ENCODE measurements at places on chromosomes 2 and 18. TPM values are rescaled to one million over a fixed set of nuclear protein-coding genes. Genes with fewer than 3 reads are reported as not detected.

- no peaks in the 10 kb centered on the region for H3K27me3 ChIP-seq
- H3K4me3 ChIP-seq = no peak overlapping the region
- H3K36me3 ChIP-seq = no peaks in the 10 kb centered on the region
- no peaks in the 10 kb centered on the region for H3K4me1 ChIP-seq
- no peak overlapping the region for H3K27ac ChIP-seq
These were observed 232.3 kb upstream of the ITGA4 start for GRCh38 chr2:181224866-181225265.

DNA sequence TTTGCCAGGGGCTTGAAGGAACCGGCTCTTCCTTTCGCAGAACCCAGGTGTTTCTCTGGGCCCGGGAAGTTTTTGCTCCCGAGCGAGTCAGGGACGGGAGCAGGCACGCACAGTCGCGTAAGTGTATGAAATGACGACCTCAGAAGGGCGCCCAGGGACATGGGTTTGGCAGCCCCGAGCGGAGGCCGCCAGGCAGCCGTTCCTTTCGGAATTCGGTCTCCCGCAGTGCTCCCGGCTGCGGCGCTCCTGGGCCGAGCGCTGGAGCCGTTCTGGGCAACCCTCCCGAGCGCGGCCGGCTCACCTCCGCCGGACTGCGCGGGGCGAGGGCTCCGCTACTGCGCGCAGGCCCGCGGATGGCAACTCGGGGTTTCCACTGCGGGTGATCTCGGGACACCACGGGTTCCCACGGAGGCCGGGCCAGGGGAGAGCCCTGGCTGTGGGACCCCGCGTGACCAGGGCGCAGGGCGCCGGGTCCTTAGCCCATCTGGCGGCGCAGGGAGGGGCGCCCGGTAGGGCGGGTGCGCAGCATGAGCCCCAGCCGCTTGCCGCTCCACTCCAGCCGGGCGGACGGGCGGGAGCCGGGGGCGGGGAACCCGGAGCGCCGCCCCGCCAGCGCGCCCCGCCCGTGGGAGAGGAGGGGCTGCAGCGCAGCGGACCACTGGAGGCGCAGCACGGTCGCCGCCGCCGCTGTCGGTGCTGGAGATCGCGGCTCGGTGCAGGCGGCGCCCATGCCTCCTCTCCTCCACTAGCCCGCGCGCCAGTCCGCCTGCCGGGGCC is at the start of gene OSBPL6:
TSS of gene OSBPL6 (plus strand) at position 690 of the 777 bp plus-strand sequence. CDS start 111,673 bp downstream, outside the sequence.
- H3K4me1 ChIP-seq = peaks cover 16% of the 10 kb centered on the region
- H3K27ac ChIP-seq = peak within 1 kb of the TSS; percentile 96
- DNase-seq = peak; percentile 83
- H3K36me3 ChIP-seq = no peaks in the 10 kb centered on the region

The SCLY gene
- 10.8 TPM for total RNA-seq

- no peak overlapping the region for H3K27ac ChIP-seq
- no peaks in the 10 kb centered on the region for H3K36me3 ChIP-seq
- DNase-seq = no peak
- H3K4me3 ChIP-seq = no peak overlapping the region
- H3K4me1 ChIP-seq = no peaks in the 10 kb centered on the region
- H3K27me3 ChIP-seq = no peaks in the 10 kb centered on the region
These were observed 81.8 kb downstream of the RAPGEF4 start for GRCh38 chr2:172817411-172817810.

The RAB17 gene
- total RNA-seq = 4.9 TPM

GRCh38 chr2:200356321-200356720 is 49.8 kb downstream of the SPATS2L start:
- H3K4me3 ChIP-seq = no peak overlapping the region
- no peaks in the 10 kb centered on the region for H3K36me3 ChIP-seq
- H3K4me1 ChIP-seq = peaks cover 35% of the 10 kb centered on the region
- DNase-seq = no peak

The FOXI3 gene
- total RNA-seq = 0.21 TPM

GRCh38 chr2:8090748-8091700 is 590.8 kb upstream of the ID2 start:
- H3K27ac ChIP-seq = no peak overlapping the region
- no peak overlapping the region for H3K4me3 ChIP-seq
- no peaks in the 10 kb centered on the region for H3K4me1 ChIP-seq
- H3K36me3 ChIP-seq = no peaks in the 10 kb centered on the region

DNA sequence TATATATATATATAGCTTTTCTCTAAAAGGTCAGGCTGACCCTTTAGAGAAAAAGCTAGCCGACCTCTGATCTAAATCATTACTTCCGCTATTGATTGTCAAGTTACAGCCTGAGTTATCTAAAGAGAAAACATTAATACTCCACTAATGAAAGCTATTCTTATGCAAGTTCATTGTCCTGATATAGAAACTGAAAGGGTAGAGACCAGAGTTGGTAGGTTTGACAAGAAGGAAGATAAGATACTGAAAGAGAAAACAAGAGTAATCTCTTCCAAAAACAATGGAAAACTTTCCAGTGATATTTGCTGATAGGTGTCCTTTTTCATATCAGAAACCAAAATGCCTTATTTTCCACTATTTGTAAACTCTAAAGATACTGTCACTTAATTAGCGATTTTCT is 62.8 kb upstream of the SLC39A10 start:
- H3K4me3 ChIP-seq = no peak overlapping the region
- H3K4me1 ChIP-seq = peaks cover 3% of the 10 kb centered on the region
- H3K27ac ChIP-seq = no peak overlapping the region
- no peaks in the 10 kb centered on the region for H3K27me3 ChIP-seq

- H3K27me3 ChIP-seq = no peaks in the 10 kb centered on the region
- no peak overlapping the region for H3K4me3 ChIP-seq
- H3K27ac ChIP-seq = no peak overlapping the region
These were observed 53.8 kb downstream of the MYO1B start for GRCh38 chr2:191299010-191299409.

The ANKRD53 gene
- total RNA-seq = 2.9 TPM

DNA sequence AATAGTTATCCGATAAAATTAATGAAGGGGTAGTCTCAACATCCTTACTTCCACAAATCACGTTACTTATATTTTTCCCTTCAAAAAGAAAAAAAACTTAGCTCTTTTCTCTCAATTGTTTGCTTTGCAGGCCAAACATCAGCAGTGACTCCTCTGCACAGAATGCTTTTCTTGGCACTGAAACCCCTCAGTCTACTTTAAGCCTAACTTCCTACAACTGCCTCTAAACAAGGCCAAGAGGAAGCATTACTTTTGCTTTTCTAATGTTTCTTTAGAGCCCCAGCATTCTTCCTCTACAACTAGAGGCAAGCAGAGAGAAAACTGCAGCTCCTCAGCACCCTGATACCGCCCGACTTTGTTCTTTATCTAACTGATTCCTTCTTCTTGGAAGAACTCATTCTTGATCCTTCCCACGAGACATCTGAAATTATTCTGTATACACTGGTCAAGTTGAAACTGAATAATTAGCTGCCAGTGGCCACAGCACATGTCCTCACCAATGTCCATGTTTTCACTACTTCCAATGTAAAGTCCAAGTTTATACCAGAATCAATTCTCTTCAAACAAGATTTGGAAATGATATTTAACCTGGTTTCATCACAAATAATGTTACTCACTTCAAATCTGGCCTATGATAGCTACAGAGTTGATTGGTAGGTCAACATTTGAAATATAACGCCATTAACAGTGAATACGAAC is 55.3 kb downstream of the DTNB start:
- no peak for DNase-seq
- H3K27me3 ChIP-seq = no peaks in the 10 kb centered on the region
- H3K27ac ChIP-seq = peak overlapping the region; percentile 80
- H3K36me3 ChIP-seq = no peaks in the 10 kb centered on the region
- peaks cover 22% of the 10 kb centered on the region for H3K4me1 ChIP-seq

GRCh38 chr2:168336786-168337388 is 89.5 kb upstream of the STK39 start:
- no peaks in the 10 kb centered on the region for H3K27me3 ChIP-seq
- H3K4me1 ChIP-seq = no peaks in the 10 kb centered on the region
- no peak for DNase-seq
- H3K4me3 ChIP-seq = no peak overlapping the region
- no peaks in the 10 kb centered on the region for H3K36me3 ChIP-seq

GRCh38 chr18:24770311-24771024 is 310.0 kb downstream of the HRH4 start:
- no peak for DNase-seq
- H3K4me1 ChIP-seq = no peaks in the 10 kb centered on the region
- no peaks in the 10 kb centered on the region for H3K36me3 ChIP-seq
- no peaks in the 10 kb centered on the region for H3K27me3 ChIP-seq

DNA sequence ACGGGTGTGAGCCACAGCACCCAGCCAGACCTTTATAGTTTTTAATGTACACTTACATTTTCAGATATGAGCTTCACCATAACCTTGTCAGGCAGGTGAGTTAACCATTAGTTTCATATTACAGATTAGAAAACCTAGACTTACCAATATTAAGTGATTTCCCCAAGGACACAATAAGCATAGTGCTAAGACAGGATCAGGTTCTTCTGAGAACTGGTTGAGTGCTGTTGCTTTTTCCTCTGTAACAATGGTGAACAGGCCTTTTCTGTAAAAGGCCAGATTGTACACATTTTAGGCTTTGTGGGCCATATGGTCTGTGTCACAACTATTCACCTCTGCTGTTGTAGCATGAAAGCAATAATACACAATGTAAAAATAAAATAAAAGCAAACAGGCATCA is 332.0 kb downstream of the PIK3C3 start:
- H3K27me3 ChIP-seq = no peaks in the 10 kb centered on the region
- no peaks in the 10 kb centered on the region for H3K4me1 ChIP-seq
- no peak overlapping the region for H3K27ac ChIP-seq
- no peak for DNase-seq
- H3K4me3 ChIP-seq = no peak overlapping the region
- H3K36me3 ChIP-seq = no peaks in the 10 kb centered on the region

- DNase-seq = no peak
- no peaks in the 10 kb centered on the region for H3K36me3 ChIP-seq
- H3K27me3 ChIP-seq = no peaks in the 10 kb centered on the region
These were observed 12.3 kb downstream of the MAP3K20 start for GRCh38 chr2:173087793-173088496.

DNA sequence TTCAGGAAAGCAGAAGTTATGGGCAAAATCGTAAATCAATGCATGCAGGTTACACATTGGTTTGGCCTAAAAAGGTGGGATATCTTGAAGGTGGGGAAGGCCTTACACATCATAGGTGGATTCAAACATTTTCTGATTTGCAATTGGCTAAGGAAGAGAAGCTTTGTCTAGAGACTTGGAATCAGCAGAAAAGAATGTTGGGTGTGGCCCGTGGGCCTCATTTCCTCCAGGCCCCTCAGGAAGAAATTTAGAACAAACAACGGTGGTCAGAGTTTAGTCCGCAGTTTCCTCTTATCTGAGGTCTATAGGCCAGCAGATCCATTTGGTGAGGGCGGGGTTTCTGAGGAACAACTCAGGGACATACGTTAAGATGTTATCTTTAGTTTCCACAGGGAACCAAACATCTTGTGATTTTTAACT is 50.9 kb upstream of the AFF3 start:
- no peaks in the 10 kb centered on the region for H3K27me3 ChIP-seq
- no peak for DNase-seq
- no peak overlapping the region for H3K4me3 ChIP-seq
- H3K27ac ChIP-seq = no peak overlapping the region

- DNase-seq = no peak
- peaks cover 2% of the 10 kb centered on the region for H3K4me1 ChIP-seq
- H3K27me3 ChIP-seq = no peaks in the 10 kb centered on the region
- no peak overlapping the region for H3K27ac ChIP-seq
- H3K36me3 ChIP-seq = no peaks in the 10 kb centered on the region
These were observed 26.5 kb downstream of the MYO3B start for GRCh38 chr2:170204298-170204951.

The SP140L gene
- 2.2 TPM for total RNA-seq

DNA sequence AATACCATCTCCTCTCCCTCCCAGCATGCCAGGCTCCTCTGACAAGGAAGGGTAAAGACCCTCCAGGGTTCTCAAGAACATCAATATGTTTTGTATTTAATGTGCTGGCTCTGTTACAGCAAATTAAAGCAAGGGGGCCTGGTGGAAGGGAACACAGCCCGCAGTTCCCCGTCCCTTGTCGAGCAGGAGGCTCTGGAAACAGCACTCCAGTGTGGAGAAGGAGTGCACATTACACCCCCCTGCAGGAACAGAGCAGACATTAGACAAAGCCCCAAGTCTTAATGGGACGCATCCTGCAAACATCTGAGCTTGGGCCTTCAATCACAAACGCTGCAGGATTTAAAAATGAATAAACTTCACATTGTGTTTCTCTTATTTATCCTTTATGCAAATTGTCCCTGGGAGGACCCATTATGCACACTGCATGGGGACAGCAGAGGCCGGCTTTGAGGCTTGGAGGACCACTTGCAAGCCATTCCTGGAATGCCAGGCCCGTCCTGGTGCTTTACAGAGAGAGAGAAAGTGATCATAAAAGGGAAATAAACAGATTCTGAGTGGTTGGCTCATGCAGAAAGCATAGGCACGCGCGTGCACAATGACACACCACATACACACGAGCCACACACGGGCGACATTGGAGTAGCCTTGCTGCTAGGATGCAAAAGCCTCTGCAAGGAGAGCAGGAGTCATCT is 328.7 kb downstream of the SMAD2 start:
- H3K27me3 ChIP-seq = no peaks in the 10 kb centered on the region
- H3K4me3 ChIP-seq = no peak overlapping the region
- no peak for DNase-seq
- H3K4me1 ChIP-seq = no peaks in the 10 kb centered on the region
- no peak overlapping the region for H3K27ac ChIP-seq
- H3K36me3 ChIP-seq = no peaks in the 10 kb centered on the region

All from suprapubic skin (tissue), 4 donors.